CD4-positive, alpha-beta T cell treated with Interleukin-17A for 4 hours (primary cell): ENCODE measurements at places on chromosomes 5 and 9.

DNA sequence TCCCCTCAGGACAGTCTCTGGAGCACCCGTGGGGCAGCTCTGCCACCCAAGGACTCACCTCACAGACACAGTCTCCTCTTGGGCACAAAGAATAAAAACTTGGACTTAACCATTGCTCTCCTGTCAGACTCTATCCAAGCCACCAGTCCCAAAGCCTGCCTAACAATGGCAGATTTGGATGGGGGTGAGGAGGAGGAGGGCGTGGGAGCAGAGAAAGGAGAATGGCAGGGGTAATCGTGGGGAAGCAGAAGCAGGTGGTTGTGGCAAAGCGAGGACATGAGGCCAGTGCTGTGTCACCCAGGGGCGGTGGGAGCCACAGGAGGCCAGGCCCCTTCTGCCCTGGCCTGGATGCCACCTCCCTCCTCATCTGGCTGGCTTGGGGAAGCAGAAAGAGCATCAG lies 5.5 kb upstream of the FAM163B start:
- no peak for DNase-seq

DNA sequence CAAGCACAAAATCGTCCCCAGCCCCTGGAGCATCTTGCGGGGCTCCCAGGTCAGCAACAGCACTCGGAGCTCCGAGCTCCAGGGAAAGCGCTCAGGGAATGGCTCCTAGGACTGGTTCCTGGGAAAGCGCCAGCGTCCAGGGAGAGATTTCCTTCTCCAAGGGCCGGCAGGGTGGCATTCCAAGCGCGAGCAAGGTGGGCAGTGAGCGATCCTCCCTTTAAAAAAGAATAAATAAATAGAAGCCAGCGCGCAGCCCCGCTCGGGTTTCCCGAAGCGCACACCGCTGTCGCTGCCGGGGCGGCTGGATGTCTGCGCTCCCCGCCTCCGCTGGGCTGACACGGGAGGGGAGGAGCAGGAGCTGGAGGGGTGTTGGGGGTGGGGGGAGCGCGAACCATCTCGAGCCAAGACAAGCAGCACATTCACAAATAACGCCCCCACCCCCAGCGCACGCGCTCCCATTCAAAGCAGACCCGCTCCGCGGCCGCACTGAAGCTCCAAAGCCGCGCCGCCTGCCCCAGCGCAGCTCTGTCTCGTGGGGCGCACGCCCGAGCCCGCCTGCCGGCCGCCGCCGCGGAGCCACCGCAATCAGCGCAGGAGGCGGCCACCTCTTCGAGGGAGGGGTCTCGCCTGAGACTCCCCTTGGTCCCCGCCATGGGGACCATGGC lies 327.4 kb downstream of the SH3GL2 start:
- DNase-seq = no peak

DNA sequence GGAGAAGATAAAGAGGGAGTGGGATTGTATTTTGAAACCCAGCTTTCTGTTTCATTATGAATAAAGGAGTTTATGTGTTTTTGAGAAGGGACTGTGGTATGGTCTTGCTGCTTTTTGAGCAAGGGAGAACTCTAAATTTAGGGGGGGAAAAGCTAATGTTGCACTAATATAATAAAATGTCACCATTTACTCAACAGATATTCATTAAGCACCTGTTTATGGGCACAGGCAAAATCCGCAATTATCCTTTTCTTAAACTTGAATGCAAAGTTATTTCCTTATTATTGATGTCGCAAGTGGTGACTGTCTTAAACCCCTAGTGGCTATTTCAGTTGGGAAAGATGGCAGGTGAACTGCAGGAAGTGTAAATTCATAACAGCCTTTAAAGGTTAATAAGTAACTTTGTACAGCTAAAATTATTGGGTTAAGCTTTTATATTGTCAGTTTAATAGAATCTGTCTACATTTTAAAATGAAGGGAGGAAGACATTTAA lies 1.5 kb downstream of the CDC42SE2 start:
- peak; percentile 15 for DNase-seq

DNA sequence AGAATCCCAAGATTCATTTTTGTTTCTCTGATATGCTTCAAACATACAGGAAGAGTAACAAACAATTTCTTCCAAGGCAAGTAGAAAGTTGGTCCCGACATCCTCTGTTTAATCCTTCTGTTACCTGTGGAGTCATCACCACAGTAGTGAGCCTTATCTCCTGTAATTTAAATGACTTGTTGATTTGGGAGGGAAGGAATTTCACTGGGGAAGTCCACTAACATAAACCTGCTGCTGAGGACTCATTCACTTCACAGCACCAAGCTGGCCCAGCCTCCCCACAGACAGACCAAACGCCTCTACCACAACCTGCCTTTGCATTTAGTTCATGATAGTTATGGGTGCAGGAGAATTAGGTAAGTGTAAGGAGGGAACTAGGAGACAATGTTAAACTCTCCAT lies 63.2 kb downstream of the PRKACG start:
- DNase-seq = no peak

GRCh38 chr5:173327948-173328843 lies at the start of gene STC2:
Gene STC2 (minus strand): TSS chr5:173328414. CDS start chr5:173328193, 221 bp downstream.
- DNase-seq = no peak

- DNase-seq = no peak
These were observed 30.0 kb upstream of the CAMLG start for GRCh38 chr5:134708301-134708700.

GRCh38 chr9:126347093-126347492 lies 20.5 kb downstream of the MVB12B start:
- no peak for DNase-seq

DNA sequence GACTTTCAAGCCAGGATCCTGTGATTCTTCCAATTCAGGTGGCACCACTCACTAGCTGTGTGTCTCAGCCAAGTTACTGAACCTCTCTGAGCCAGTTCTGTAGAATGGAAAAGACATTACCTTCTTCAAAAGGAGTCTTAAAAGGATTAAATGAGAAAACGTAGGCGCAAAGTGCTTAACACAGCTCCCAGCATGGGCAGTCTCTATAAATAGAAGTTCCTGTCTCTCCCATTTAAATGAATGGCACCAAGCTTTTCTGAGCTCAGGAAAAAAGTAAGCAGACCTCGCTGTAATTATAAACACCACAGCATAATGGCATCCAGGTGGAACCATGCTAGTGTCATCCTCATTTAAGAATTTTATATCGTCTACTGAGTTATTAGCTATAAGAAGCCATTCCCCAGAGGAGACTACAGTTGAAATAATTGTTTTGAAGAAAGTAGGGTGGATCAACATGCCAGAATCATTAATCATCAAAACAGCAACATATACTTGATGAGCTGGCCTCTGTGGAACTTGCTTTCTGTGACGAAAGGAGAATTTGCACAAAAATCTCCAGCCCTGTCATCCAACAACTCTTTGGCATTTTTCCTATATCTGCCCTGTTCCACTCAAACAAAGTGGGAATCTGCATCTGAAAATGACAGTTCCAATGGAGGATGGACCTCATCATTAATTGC lies 188.9 kb downstream of the SPOCK1 start:
- no peak for DNase-seq

- DNase-seq = no peak
These were observed 73.8 kb downstream of the RAPGEF1 start for GRCh38 chr9:131666029-131666428.

DNA sequence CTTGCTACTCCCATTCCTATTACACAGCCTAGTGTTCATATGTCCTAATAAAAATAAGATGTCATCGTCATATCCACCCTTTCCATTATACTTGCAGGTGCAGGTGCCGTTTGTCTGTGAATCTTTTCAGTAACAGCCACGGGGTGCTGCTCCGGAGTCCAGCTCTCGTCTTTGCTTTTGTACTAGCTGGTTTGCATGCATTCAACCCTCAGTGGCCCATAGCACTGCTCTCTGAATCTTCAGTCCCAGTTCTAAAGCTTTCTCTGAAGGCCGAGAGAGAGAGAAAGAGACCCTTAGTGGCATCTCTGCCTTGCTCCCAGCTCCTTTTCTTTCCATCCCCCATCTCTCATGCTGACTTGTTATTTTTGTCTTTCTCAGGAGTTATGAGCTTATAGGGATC lies 468.5 kb downstream of the TMEM232 start:
- DNase-seq = no peak
